ENCODE measurements at places on chromosomes 2 and 18.

DNA sequence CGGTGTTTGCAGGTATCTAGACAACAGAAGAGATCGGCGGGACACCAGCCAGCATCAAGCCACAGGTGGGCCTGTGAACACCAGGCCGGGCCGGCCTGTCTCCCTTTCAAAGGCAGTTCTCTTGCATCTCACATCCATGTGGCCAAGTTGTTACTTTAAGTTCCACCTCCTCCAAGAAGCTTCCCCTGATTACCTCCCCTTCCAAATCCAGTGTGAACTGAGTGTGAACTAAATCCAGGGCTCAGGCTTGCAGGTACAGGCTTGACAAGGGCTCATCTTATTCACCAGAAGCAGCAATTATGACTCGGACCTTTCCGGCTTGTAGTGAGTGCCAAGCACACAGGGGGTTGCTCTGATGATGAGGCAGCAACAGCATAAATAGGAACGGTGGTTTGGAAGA is 3.9 kb downstream of the CRACDL start:
- no peak for DNase-seq

DNA sequence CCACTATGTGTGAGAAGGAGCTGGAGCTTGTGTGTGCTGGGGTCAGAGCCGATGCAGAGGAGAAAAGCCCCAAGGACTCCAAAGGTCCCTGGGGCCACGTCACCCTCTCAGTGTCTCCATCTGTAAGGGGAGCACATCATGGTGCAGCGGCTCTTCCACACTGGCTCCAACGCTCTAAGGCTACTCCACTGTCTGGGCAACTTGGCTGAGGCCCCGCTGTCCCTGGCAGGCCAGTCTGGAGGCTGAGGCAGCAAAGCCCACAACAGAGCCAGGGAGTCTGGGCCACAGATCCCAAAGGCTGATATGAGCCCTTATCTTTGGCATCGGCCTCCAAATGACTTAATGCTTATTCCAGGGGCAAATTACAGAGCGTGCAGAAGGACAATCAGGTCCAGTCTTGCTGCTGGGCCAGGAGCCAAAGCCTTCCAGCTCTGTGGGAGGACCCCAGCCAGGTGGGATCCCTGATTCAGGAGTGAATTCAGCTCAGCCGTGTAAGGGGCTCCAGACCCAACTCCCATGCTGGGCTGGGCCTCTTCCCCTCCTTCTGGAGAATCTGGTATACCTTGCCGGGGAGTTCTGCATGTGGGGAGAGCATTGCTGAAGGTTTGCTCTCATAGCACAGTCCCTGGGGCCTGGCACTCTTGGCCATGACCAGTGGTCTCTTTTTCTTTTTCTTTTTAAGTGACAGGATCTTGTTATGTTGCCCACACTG is 1.8 kb upstream of the DUSP2 start:
- peak; percentile 46 for DNase-seq

GRCh38 chr2:216465579-216466195 is 33.0 kb upstream of the RPL37A start:
- DNase-seq = no peak

DNA sequence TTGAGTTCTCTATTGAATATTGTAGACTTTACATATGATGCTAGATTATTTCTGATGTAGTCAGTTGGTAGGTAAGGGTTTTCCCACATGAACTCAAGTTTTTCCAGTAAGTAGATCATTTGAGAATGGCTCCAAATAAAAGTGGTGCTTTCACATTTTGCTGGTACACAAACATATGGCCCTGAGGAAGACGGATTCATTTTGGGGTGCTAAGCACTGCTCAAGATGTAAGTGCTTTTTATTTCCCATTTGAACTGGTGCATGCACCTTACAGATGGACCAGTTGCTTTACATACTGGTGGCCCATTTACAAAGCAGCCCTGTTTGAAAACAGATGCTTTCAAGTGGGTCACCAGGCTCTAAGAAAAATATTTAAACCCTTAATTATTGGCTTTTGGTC is 266.7 kb downstream of the MEIS1 start:
- no peak for DNase-seq

Measured in fibroblast of the aortic adventitia (primary cell).